Stimulated activated CD4-positive, alpha-beta T cell treated with anti-CD3 and anti-CD28 coated beads, Interleukin-1b, Interleukin-23, amount 100 ng/mL, for 1 hour (primary cell): ENCODE measurements at places on chromosomes 4 and X.

- DNase-seq: no peak
Measured at GRCh38 chr4:6565691-6566390, 9.1 kb upstream of the MAN2B2 start.

DNA sequence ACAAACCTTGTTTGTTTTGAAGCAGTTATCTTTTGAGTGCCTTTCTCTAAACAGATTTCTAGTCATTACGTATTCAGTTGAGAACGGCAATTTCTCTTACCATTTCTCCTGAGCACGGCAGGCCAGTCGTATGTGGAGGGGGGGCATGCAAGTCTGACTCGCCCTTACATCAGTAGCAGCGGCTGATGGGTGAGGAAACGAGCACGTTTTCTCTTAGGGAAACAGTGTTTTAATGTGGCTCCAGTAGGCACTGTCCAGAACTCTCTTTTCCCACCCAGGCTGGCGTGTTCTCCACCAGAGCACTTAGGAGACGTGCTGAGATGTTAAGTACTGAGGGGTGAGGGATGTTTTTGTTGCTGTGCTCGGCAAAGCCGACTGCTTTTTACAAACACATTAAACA lies 240.5 kb downstream of the STIM2 start:
- no peak for DNase-seq

- no peak for DNase-seq
Measured at GRCh38 chr4:122195718-122196117, 43.6 kb downstream of the BLTP1 start.

- DNase-seq: no peak
Measured at GRCh38 chr4:40995850-40996249, 218.5 kb downstream of the APBB2 start.

GRCh38 chr4:7892212-7893019 lies 47.2 kb downstream of the AFAP1 start:
- DNase-seq: no peak

DNA sequence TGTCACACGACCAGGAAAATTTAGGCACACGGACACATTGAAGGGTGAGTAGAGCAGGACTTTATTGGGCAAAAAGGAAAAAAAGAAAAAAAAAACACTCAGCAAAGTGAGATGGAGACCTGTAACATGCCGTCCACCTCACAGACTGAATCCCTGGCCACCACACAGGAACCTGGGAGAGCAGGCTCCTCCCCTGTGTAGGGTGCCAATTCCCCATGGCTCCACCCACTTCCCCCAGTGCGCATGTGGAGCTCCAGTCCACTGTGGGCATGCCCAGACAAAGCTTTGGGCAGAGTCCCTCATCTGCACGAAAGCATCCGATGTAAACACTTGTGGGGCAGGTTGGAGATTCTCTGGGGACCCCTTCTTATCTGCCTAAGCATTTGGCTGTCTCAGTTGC lies 23.6 kb upstream of the CBR4 start:
- DNase-seq: no peak

DNA sequence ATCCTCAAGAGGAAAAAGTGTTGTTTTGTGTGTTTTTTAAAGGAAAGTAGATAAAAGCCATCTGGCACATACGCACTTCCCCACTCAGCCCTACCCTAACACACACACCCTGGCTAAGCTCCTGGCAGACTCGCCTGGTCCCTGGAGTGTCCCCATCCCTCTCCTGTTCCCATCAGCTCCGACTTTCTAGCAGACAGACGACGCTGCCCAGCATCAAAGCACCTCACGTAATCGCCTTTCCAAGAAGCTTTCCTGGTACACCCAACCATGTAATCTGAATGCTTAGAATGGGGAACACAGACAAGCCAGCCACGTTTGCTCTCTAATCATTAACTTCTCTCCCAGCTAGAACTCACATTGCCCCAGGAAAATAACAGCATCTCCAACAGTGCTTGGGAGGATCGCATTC lies 116.2 kb downstream of the AFAP1 start:
- no peak for DNase-seq

DNA sequence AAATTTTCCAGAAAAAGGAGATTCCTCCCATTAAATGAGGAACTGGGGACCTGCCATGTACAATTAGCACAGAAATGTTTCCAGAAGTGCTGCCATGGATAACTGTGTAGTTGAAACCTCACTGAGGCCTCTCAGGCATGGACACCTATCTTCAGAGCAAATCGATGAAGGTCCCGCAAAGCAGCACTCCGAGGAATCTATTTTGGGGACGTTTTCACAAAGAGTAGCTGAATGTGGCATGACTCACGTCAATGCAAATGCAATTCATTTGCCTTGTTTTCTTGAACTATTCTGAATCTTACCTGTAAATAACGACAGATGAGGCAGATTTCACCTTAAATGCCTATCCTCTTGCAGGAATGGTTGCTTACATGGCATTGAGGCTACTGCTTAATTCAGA lies 87.1 kb upstream of the STS start:
- no peak for DNase-seq
